NCI-H1105 treated with DMSO at 0.1 percent for 48 hours (cell line): ENCODE measurements at places on chromosomes 3 and 15.
A peak's percentile ranks its signal among the peaks of the same experiment; 100 is the strongest.

DNA sequence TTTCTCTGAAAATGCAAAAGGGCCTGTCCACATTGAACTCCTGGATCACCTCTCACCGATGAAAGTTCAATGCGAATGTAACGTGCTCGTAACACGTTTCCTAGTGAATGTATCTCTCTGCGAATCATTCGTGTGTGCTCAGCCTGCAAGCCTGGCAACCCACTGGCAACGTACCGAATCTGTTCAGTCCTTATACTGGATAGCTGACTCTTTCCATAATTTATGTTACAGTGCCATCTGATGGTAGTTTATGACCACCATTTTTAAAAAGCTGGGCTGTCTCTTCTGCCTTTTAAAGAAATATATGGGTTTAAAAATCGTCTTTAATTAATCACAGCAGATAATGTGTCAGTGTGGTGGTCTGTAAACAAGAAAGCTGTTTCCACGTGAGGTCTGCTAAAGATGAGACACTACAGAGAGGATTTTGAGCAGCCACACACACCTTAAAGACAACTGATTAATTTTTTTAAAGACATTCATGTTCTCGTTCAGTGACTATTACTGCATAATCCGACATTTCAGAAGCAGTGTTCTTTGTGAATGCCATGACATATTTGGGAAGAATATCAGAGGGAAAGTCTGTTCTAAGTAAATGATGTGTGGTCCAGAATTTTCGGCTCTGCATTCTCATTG, 69.4 kb upstream of the FOXP1 start:
- DNase-seq, result peak; percentile 54

DNA sequence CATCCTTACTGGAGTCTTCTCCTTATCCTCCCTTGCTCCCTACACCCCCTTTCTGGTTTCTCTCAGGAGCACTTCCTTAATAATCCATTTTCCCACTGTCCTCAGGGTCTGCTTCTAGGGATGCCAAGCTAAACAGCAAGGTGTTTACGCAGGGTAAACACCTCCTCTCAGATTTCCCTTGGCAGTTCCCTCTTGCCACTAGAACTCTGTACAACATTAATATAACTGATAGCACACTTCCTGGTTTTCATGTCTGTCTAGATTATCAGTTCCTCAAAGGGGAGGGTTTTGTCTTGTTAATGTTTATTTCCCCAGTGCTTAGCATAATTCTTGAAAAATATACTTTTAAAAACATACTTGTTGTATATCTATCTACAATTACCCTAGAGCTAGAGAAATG, 118.0 kb upstream of the SLC24A5 start:
- DNase-seq, result no peak

DNA sequence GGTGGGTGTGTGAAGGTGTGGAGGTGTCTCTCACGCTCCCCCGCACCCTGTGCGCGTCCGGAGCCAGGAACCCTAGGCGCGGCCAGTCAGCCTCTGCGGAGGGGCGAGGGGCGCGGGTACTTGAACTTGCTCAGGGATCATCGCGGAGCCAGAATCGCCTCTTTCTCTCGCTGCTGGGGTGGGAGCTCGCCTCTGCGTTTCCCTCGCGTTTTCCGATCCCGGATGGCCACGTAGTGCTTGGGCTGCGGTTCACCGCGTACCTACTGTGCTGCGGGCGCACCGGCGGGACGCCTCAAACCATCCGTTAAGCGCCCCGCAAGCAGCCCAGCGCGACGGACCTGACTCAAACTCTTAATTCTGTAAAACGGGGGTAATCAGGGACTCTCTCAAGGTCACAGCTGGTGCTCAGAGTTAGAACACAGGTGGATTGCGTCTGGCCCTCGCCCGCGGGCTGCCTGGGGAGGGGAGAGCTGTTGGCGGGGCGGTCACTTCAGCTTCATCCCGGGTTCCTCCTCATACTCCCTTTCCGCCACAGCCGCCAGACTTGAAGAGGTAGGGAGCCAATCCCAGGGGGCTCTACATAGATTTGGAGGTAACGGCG, 686 bp downstream of the MYRIP start:
- no peak for DNase-seq

GRCh38 chr3:127405010-127405598, 117.3 kb upstream of the PRR20G start:
- DNase-seq, result no peak

GRCh38 chr3:136543385-136543784, 208.8 kb downstream of the STAG1 start:
- no peak for DNase-seq

DNA sequence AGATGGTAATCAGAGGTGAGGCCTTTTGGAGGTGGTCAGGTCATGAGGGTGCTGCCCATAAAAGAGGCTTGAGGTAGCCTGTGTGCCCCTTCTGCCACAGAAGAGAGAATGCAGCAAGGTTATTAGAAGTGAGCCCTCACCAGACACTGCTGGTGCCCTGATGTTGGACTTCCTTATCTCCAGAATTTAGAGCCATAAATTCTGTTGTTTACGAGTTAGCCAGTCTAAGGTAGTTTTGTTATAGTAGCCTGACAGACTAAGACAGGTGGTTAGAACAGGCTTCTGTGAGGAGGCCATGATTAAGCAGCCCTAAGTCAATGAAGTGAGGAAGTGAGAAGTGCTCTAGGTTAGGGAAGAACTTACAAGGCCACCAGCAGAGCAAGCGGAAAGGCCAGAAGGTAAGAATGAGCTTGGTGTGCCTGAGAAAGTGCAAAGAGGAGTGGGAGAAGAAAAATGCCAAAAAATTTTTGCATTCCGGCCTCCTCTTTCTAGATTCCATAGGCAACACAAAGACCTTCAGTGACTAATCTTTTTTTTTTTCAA, 44.2 kb upstream of the STT3B start:
- DNase-seq, result no peak

- no peak for DNase-seq
These were observed 1.2 kb upstream of the ZBED2 start for GRCh38 chr3:111596328-111596727.

- no peak for DNase-seq
These were observed 42.8 kb upstream of the ROBO1 start for GRCh38 chr3:79810581-79810980.

DNA sequence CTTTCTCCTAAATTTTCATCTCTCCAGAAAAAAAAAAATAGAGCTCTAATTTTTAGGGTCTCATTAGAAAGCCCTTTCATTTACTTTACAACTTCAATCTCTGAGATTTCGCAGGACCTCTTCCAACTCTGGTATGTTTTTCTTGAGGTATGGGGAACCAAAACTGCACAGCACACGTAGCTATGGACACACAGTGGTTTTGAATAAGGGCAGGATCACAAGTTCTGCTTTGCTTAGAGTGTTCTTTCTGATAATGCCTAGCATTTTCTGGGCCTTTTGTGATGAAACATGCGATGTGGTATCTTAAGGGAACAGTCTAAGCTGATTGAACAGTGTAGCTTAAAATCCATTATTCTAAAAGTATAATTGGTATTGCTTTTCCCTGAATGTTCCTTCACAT, 25.3 kb downstream of the ZNF592 start:
- no peak for DNase-seq

DNA sequence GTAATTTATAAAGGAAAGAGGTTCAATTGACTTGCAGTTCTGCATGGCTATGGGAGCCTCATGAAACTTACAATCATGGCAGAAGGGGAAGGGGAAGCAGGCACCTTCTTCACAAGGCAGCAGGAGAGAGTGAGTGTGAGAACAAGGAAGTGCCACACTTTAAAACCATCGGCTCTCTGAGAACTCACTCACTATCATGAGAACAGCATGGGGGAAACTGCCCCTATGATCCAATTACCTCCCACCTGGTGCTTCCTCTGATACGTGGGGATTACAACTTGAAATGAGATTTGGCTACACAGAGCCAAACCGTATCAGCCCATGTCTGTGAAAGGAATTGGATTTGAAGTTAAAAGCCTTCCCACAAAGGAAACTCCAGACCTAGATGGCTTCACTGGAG, 39.1 kb downstream of the TKT start:
- DNase-seq, result no peak
